ENCODE measurements at places on chromosomes 12 and 14.

DNA sequence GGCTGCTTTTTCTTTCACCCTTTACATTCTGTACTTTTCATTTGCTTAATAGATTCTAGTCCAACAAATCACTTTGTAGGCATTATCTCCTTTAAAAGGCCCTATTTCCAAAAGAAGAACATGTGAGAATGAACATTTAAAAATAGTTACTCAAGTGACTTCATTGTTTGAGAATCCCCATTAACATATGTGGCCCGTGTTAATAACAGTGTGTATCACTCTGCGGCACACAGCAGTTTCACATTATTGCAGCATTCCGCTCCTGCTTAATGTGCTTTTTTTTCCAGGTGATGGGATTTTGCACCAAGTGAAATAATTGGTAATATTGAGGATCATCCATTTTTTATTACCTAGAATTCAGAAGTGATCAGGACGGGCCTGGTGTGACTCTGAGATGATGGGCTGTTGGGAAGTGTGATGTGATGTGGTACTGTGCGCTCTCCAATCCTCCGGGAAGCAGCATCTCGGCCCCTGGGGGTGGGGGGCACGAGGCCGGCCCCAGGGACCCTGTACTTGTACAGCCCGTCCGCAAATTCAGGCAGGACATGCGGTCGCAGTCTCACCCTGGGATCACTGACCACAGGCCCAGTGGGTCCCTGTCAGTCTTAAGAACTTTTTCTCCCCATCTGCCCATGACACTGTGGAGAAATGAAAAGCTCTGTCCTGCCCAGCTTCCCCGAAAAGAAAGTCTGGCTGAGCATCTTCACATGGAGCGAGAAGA is 32.9 kb downstream of the SLC15A4 start:
- no peak for DNase-seq

GRCh38 chr12:71465796-71466195 is 26.2 kb downstream of the LGR5 start:
- DNase-seq: no peak

DNA sequence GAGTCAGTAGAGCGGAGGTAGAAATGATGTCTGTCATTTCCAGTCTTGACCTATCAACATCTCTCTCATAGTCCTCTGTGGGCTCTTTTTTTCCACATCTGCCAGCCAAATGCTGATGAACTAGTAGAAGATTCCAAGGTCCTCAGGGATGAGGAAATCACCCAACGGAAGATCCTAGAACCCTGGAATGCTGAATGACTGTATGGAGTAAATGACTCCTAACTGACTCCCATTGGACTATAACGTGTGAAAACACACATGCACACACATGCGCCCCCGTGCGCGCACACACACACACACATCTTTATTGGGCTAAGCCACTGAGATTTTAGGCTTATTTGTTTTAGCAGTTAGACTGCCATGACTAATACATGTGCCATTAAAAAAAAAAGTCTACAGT is 159.2 kb downstream of the MYRFL start:
- no peak for DNase-seq

GRCh38 chr12:99026332-99027054 is 381.4 kb downstream of the APAF1 start:
- DNase-seq: no peak

DNA sequence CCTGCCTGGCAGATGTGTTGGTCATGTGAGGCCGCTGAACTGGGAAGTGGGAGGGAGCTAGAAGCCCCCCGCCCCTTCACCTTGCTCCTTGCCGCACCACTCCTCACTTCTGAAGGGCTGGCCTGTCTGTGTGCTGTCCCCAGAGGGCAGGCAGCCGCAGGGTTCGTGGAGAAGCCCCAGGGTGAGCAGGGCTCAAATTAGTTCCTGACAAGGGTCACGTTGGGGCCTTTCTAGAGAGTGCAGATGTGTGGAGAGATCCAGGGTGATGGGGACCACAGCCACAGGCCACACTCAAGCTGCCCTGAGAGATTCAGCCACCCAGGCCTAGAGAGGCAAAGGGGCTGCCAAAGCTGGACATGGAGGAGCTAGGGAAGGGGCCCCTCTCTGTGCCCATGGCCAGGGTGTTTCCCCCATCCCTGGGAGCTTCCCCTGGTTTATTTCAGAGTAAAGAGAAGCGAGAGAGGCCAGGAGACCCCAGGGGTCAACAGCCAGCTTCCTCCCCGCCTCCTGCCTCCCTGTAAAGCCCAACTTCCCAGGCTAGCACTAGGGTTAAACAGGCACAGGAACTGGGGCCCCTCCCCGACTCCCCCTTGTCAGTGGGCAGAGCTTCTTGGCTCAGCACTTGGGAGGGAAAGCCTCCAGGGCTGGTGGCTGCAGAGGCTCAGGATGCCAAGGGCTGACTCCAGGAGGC is 16.2 kb downstream of the SLC25A29 start:
- no peak for DNase-seq

GRCh38 chr14:96538097-96538989 is 36.2 kb downstream of the PAPOLA start:
- no peak for DNase-seq

GRCh38 chr14:94100847-94101246 is 9.7 kb upstream of the IFI27 start:
- no peak for DNase-seq

GRCh38 chr12:50187084-50187900 is 20.1 kb upstream of the CERS5 start:
- no peak for DNase-seq

GRCh38 chr12:20150835-20151422 is 217.4 kb upstream of the PDE3A start:
- no peak for DNase-seq

DNA sequence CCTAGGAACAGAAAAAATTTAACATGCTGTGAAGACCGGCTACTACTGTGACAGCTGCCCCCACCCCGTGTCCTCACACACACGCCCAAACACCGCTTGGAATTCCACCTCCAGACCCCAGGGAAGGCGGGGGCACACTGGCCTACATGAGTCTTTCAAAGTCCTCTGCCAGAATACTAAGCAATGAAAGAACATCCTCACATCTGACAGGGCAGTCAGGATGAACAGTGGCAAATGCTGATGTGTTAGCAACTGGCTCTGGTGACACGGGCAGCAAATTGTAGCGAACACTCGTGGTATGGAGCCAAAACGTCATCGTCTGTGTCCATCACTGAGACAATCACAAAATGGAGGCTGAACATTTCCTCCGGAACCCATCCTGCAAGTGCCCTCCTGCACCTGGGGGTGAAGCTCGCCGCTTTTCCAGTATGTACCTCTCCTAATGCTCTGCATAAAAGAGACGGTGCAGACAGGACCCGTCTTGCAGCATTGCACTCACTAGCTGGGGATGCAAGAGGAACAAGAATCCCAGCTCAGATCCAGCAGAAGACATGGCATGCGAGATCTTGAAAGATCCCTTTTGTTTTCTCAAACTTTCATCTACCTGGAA is 94.8 kb downstream of the BCL11B start:
- DNase-seq: no peak

- no peak for DNase-seq
These were observed 708.0 kb downstream of the MED13L start for GRCh38 chr12:115569345-115570068.

DNA sequence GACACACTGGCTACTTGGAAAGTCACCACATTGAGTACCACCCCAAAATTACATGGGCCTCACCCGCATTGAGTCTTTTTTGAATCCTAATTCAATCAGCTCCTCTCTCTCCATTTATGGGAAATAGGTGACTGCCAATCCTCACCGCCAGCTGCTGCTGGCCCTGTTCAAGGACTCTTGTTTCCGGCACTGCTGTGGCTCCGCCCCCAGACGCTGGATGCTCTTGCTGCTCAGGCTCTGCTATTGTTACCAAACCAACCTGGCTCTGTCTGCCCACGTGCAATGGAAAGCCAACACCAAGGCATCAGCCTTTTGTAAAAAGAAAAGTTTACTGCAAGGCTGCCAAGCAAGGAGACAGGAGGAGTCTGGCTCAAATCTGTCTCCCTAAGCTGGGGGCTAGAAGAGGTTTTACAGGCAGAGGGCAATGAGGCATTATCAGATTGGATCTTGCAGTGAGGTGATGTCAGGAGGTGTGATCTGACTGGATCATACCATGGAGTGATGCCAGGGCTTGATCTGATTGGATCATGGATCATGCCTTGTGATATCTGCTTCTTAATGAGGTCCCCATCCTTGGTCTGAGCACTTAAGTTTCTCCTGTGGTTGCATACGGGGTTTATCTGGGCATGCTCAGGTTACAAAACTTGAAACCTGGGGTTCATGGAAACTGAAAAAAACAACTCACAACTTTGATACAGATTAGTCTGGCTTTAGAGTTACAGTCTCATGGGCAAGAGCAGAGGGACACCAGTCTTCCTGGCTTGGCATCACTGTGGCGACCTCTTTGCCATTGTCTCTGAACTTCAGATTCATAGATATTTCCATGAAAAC is 117.1 kb upstream of the SLC35F4 start:
- DNase-seq: no peak

DNA sequence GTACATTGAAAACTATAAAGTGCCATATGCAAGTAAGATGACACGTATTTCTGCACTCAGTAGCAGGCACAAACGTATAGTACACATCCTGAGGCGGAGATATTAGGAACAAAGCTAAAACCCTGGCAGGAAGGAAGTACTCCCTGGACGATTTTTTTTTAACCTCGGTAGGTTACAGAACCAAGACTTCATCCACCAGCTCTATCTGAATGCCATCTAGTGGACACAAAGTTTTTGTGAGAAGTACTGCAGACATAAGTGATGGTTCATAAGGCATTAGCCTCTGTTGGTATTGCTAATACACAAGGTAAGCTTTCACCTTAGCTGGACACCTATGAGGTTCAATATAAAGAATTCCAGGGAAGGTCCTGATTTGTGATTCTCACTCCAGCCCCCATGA is 83.0 kb upstream of the CCDC196 start:
- DNase-seq: peak; percentile 52

DNA sequence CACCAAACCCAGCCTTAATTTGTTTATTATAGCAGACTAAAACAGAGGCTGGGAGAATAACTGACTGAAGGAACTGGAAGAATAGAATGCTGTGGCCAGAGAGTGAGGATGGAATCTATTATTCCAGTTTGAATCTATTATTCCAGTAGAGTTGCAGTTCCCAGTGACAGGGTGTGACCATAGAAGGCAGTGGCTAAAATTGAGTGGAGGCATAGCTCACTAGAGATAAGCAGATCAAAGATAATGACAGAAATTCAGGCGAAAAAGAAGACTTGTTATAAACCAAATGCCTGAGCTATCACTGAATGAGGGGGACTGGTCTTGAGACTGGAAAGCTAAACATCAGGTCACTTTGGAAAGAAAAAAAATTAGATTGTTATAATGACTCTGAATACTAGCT is 26.0 kb upstream of the SNX6 start:
- DNase-seq: no peak

DNA sequence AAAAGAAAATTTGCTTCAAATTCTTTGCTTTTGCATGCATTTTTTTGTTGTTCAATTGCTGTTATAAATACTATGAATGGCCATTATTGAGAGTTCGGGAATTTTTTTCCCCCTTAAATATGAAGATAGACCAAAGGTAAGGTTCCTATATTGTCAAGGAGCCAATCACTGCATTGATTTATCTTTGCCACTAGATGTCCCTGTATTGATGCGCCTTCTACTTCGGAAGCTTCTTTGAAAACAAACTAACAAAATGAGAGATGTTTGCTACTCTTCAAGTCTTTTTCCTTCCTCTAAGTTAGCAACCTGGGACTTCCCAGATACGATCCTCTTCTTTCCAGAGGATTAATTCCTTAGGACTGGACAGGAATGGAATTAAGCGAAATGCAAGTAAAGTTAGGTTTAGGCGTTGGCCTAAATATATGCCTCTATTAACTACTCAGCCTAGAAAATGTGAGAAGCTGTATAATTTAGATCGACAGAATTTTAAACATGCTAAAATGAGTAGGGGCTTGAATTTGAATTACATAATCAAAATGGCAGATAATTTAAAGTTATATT is 318.1 kb downstream of the AEBP2 start:
- DNase-seq: peak; percentile 55

DNA sequence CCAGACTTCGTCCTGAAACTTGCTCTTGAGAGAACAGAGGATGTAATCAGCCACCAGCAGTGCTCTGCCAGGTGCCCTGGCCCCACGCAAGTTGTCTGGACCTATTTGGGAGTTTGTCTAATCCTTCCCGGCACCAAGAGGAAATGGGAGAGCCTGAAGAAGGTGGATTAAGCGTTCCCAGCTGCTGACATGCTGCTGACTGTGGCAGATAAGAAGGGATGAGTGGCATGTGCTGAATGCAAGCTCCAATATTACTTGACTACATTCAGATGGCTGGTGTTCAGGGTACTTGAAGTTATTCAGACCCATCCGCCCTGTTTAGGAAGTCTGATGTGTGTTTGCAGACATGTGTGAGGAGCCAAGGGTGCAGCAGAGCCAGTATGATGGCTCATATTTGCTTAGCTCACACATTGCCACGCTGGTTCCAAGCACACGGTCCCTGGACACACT is 440.6 kb upstream of the CCDC196 start:
- no peak for DNase-seq

GRCh38 chr12:42607584-42608058 is 18.1 kb upstream of the PRICKLE1 start:
- DNase-seq: no peak

DNA sequence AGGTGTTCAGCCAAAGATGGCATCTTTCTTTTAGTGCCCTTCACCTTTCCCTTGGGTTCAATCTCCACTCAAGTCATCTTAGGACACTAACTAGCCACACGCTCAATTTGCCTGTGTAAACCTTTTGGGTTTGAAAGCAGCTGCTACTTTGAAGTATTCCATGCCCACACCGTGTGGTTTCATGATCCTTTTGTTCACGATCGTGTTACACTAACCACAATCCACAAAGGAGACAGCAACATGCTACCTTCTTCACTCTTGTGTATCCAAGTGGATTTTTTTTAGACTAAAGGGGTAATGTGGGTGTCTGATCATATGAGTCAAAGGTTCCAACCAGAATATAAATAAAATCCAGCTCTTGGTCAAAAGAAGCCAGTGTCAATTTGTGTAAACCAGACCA is 122.7 kb upstream of the FAR2 start:
- DNase-seq: no peak

DNA sequence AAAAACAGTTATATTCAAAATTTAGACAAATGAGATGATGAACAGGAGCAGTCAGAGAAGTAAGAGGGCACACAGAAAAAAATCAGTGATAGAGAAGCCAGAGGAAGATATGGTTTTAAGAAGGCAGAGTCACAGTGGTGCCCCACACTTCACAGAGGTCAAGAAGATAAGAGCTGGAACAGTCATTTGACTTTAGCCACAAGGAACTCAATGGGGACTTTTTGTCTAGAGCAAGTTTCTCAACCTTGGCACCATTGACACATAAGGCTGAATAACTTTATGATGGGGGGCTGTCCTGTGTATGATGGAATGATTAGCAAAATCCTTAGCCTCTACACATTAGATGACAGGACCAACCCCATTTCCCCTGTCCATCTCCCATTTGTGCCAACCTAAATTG is 172.8 kb upstream of the PLEKHG7 start:
- no peak for DNase-seq
